ENCODE measurements at places on chromosomes 11 and 22. TPM values are rescaled to one million over a fixed set of nuclear protein-coding genes. Genes with fewer than 3 reads are reported as not detected.

RELT gene
- 18.4 TPM for total RNA-seq

SYT12 gene
- total RNA-seq, result 0.44 TPM

SLC16A8 gene
- total RNA-seq, result 0.26 TPM

CEND1 gene
- total RNA-seq, result 1.2 TPM

SLC22A12 gene
- total RNA-seq, result not detected

MMP3 gene
- not detected for total RNA-seq

RASSF10 gene
- total RNA-seq, result 6.0 TPM

GLB1L2 gene
- total RNA-seq, result 15.4 TPM

ETS1 gene
- 69.3 TPM for total RNA-seq

OR51B4 gene
- total RNA-seq, result not detected

C22orf31 gene
- total RNA-seq, result not detected

CNGA4 gene
- not detected for total RNA-seq

BET1L gene
- total RNA-seq, result 41.3 TPM

LDLRAD3 gene
- total RNA-seq, result 33.8 TPM

TMEM191B gene
- 1.0 TPM for total RNA-seq

APOL3 gene
- not detected for total RNA-seq

CDHR5 gene
- total RNA-seq, result not detected

TUG1 gene
- total RNA-seq, result 120 TPM

MRGPRX3 gene
- total RNA-seq, result not detected

OR5B21 gene
- not detected for total RNA-seq

All from neural crest cell (in vitro differentiated cells).